Fibroblast of skin of left biceps (primary cell): ENCODE measurements at places on chromosomes 5 and 9.

GRCh38 chr5:126046318-126046717, 376.9 kb upstream of the GRAMD2B start:
- no peak for DNase-seq

DNA sequence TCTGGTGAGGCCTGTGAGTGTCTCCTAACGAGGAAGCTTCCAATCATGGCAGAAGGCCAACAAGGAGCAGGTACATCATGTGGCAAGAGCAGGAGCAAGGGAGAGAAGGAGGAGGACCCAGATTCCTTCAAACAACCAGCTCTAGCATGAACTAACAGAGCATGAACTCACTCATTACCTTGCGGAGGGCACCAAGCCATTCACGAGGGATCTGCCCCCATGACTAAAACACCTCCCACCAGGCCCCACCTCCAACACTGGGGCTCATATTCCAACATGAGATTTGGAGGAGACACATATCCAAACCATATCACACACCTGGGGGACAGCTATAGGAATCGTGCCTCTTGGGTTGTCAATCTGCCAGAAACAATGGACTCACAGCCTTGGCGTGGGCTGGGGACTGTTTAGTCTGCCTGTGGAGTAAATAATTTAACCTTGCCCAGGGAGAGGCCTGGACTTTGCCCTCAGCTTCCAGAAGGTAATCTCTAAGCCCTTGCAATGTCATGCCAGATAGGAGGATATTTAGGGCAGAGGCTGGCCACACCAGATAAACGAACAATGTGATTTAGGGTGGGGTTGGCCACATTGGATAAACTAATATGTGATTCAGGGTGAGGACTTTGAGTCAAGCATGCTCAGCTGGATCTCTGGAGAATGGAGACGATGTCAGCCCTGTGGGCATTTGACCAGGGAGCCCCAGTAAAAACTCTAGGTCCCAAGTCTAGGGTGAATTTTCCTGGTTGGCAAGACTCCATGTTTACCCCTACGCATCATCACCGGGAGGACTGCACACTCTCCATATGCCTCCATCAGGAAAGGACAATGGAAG, 13.6 kb upstream of the VDAC1 start:
- no peak for DNase-seq

GRCh38 chr9:35935755-35936509, 22.0 kb downstream of the OR2S2 start:
- DNase-seq: peak; percentile 89

GRCh38 chr5:165057145-165057544, 1551.7 kb downstream of the MAT2B start:
- DNase-seq: no peak

- DNase-seq: no peak
These were observed 44.7 kb upstream of the TMEM215 start for GRCh38 chr9:32738501-32739172.

- peak; percentile 5 for DNase-seq
These were observed 36.6 kb upstream of the FBXL7 start for GRCh38 chr5:15463231-15463980.

DNA sequence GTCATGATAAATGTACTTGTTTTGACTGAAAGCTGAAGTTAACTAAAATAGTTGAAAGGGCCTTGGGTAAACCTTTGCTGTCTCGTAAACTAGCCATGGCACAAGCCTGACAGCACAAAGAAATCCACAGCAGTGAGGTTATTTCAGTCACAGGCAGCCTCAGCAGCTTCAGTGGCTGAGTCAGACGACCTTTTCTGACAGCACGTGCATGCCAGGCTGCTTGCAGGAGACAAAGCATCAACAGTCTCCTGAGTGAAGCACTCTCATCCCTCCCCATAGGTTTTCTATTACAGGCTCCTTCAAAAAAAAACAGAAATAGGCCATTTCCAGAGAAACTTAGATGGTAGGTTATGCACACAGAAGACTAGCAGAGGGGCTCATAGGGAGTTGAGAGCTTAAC, 34.6 kb downstream of the OXCT1 start:
- DNase-seq: peak; percentile 47

- no peak for DNase-seq
These were observed 397.8 kb downstream of the GADD45G start for GRCh38 chr9:90002397-90003271.

GRCh38 chr5:167160388-167160787, 1131.1 kb upstream of the WWC1 start:
- DNase-seq: no peak

DNA sequence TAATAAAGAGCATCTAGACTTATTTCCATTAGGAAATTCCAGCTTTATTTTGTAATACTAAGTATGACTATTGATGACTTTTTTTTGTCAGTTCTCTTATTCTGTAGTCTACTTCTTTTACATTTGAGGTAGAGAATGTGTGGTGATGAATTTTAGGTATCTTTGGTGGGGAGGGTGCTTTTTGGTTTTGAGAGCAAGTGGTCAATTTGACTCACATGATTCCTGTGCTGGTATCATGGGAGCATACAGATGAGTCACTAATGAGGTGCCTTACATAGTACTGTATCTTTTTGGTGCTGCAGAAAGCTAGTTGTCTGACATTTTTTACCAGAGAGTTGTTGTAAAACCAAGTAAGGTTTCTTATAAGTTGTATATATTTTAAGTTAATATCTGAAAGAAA, 35.3 kb downstream of the ERBIN start:
- DNase-seq: no peak

GRCh38 chr5:124056991-124057723, 545.2 kb downstream of the CSNK1G3 start:
- no peak for DNase-seq

GRCh38 chr5:112276991-112277390, 142.1 kb downstream of the EPB41L4A start:
- DNase-seq: no peak

DNA sequence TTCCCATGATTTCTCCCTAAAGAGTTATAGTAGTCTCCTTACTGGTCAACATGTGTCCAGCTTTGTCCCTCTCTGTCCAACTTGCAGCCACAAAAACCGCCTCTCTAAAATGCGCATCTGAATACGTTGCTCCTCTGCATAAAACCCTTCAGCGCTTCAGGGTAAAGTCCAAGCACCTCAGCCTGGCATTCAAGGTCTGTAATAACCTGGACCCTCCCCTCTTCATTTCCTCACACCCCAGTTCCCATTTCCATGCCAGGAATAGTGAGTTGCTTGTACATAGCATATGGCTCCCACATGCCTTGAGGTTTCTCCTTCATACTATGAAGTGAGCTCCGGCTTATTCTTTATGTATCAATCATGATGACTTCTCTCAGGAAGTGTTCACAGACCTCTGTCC, 101.5 kb downstream of the OXCT1 start:
- no peak for DNase-seq

DNA sequence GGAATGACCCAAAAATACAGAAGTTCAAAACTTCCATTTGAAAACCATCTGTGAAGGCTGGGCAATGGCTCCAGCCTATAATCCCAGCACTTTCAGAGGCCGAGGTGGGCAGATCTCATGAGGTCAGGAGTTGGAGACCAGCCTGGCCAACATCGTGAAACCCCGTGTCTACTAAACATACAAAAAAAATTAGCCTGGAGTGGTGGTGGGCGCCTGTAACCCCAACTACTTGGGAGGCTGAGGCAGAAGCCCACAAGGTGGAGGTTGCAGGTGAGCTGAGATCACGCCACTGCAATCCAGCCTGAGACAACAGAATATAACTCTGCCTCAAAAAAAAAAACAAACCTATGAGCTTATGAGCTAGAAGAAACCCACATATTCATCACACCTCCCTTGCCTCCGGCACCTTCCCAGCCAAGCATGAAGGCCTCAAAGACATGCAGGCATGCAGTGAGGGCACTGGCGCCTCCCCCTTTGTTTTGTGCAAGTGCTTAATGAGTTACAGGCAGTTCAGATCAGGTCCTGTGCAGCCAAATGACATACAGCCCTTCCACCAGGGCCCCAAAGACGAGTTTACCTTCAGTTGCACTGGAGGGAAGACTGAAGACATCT, 9.9 kb downstream of the HNRNPH1 start:
- no peak for DNase-seq

- no peak for DNase-seq
These were observed 96.7 kb downstream of the MVB12B start for GRCh38 chr9:126423142-126423915.

DNA sequence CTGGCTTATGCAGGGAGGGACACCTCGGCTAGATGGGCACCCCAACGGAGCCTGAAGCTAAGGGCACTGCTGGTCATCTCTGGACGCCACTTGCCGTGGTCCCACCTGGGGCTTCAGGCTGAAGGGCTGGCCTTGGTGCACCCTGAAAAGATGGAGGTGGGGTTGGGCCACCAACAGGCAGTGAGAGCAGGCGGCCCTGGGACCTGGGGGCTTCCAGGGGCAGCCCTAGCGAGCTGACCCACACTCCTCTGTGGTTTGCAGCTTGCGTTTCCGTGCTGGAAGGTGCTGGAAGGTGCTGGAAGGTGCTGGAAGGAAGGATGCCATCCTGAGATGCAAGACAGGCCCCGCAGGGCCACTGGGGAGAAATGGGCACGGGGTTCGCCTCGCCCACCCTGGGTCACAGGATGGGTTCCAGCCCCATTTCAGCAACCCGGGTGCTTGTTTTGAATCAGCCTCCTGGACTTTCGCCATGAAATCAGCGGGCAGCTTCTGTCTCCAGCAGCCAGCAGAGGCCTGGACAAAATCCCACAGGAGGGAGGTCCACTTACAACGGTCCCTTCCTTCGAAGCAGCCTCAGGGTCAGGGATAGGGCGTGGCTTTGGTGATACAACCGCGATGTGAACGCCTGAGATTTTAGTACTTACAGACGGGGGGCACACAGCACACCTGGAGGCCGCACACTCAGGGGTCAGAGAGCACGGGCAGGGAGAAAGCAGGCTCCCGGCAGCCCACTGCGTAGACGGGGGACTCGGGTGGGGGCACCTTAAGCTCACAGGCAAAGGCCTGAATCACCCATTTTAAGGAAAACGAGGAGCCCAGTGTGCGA, 303.1 kb upstream of the IRX4 start:
- DNase-seq: no peak

GRCh38 chr5:100496296-100496695, 38.9 kb upstream of the FAM174A start:
- DNase-seq: no peak
